ENCODE measurements at places on chromosomes 12 and 14.

DNA sequence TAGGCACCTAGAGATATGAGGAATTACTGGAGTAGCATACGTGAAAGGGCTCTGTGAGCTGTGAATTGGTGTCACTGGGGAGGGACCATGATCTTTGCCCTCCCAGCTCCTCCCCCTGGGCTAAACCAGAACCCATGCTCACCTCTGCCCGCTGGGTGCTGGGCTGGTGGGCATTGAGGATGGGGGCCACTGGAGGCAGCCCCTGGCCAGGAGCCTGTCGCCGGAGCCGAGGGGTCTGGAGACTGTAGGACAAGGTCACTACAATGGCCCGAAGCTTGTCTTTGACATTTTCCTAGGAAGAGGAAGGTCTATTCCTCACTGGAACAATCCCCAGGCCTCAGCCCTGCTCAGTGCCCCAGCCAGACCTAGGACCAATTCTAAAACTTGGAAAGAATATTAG is 11.6 kb downstream of the ITGA7 start:
- DNase-seq: no peak

DNA sequence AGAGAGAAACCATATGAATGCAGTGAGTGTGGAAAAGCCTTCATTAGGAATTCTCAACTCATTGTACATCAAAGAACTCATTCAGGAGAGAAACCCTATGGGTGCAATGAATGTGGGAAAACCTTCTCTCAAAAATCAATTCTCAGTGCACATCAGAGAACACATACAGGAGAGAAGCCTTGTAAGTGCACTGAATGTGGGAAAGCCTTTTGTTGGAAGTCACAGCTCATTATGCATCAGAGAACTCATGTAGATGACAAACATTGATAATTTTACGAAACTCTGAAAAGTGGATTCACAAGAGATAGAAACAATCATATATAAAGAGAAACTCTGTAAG is 22.9 kb downstream of the ZNF268 start:
- no peak for DNase-seq

- no peak for DNase-seq
Measured at GRCh38 chr12:106722837-106723236, 51.6 kb upstream of the RIC8B start.

DNA sequence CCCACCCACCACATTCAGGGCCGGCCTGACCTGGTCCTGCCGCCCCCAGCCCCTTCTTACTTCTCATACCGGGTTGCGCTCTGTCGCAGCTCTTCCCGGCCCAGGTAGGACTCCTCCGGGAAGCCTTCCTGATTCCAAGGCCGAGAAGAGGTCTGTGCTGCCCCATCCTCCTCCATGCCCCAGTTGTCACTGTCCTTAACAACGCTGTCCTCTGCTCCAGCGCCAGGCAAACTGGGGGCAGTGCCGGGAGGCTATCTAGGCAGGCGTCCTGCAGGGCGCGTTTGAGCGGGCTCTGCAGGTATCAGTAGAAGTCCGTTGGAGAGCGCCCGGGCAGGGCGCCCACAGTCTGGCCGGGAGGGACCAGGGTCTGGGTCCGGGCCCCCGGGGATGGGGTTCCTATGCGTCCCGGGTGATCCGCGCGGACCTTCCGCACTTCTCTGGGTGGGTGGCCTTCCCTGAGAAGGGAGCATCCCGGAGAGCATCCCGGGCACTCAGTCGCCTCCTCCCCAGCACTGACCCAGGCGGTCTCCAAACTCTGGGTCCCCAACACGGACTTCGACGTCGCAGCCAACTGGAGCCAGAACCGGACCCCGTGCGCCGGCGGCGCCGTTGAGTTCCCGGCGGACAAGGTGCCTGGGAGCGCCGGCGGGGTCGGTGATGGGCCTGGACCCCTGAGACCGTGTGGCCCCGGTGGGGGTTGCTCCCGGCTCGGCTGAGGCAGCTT is 900 bp downstream of the AMN start:
- DNase-seq: no peak

- no peak for DNase-seq
Measured at GRCh38 chr12:100229876-100230275, 29.3 kb downstream of the ACTR6 start.

- DNase-seq: no peak
Measured at GRCh38 chr14:72573725-72574417, 320.0 kb downstream of the DPF3 start.

DNA sequence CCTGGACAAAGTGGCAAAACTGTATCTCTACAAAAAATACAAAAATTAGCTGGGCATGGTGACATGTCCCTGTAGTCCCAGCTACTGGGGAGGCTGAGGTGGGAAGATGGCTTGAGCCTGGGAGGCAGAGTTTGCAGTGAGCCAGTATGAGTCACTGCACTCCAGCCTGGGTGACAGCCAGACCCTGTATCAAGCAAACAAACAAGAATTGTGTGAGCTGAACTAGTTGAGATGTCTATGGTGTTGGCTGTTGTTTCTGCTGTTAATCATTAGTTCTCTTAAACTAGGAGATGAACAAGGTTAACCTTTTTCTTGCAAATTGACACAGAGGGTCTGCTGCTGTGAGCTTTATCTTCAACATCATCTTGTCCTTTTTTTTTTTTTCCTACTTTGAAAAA is 23.6 kb downstream of the RASSF3 start:
- DNase-seq: no peak

- DNase-seq: no peak
Measured at GRCh38 chr12:6201213-6201608, 1.0 kb downstream of the CD9 start.

GRCh38 chr14:93994919-93995682 is 2.0 kb upstream of the CCDC197 start:
- no peak for DNase-seq

- DNase-seq: peak; percentile 97
Measured at GRCh38 chr14:90276646-90277367, 20.5 kb downstream of the PSMC1 start.

- no peak for DNase-seq
Measured at GRCh38 chr14:74407801-74408154, 18.2 kb downstream of the SYNDIG1L start.

- DNase-seq: peak; percentile 69
Measured at GRCh38 chr12:67220065-67220464, 49.1 kb upstream of the CAND1 start.

DNA sequence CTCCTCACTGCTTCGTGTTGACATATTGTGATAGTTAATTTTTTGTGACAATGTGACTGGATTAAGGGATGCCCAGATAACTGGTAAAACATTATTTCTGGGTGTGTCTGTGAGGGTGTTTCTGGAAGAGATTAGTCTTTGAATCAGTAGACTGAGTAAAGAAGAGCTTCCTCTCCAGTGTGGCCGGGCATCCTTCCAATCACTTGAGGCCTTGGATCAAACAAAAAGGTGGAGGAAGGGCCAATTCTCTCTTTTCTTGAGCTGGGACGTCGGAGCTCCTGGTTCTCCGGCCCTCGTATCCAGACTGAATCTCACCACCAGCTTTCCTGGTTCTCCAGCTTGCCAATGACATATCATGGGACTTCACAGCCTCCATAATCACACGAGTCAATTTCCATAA is 240.4 kb downstream of the CHST11 start:
- no peak for DNase-seq

DNA sequence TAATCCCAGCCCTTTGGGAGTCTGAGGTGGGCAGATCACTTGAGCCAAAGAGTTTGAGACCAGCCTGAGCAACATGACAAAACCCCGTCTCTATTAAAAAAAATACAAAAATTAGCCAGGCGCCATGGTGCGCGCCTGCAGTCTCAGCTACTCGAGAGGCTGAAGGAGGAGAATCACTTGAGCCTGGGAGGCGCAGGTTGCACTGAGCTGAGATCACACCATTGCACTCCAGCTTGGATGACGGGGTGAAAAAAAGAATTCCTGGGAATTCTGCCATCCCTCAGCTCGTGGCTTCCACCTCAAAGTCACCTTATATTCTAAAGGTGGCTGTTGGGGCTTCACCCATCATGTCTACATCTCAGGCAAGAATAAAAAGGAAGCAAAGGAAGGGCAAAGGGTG is 12.9 kb downstream of the BCL2L14 start:
- no peak for DNase-seq

DNA sequence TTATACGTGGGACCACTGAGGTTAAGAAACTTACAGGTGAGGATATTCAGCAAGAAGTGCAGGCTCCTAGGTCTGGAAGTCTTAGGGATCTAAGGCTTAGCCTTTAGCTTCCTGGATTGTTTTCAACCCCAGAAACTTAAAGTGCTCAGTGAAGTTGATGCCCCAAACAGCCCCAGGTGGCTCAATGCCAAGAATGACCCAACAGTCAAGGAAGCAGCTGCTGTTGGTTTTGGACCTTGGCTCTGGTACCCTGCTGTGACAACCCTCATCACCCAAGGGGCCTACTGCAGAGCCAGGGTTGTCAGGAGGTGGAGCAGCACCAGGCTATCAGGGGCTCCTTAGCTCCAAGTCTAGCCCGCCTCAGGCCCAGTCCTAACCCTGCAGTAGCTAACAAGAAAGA is 36.8 kb downstream of the VDR start:
- DNase-seq: no peak

- no peak for DNase-seq
Measured at GRCh38 chr12:34301251-34302130, 279.2 kb downstream of the ALG10 start.

DNA sequence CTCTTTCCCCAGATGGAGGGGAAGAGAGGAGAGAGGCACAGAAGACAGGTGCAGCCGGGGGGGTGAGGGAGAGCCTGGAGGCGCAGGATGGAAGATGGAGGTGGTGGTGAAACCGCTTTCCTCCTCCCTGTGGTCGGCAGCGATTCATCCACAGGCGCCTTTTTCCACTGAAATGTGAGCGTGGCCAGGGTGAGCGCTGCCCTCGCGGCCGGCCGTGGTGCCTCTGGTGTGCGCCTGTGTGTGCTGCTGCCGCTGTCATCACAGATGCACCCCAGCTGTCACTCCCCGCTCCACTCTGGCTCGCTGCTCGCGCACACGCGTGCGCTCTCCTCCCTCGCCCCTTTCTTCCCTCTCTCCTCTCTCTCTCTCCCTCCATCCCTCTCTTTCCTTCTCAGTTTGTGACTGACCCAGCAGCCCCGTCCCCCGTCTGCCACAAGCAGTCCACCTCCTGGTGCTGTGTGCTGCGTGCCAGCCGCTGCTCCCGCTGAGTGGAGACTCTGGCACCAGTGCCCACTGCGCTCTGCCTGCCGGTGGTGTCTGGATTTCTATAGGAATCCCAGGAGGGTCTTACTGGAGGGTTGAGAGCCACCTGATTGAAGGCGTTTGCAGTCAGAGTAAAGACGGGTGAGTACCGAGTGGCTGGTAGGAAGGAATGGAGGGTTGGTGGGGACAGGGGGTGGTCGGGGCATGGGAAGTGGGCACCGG is at the start of gene LRTM2:
Gene LRTM2 (plus strand): TSS at position 375 of the 705 bp plus-strand sequence. CDS start 7,584 bp downstream, outside the sequence.
- peak; percentile 68 for DNase-seq

- no peak for DNase-seq
Measured at GRCh38 chr14:104445086-104445485, 134.5 kb upstream of the C14orf180 start.
